ENCODE measurements at places on chromosomes 7 and 10. TPM values are rescaled to one million over a fixed set of nuclear protein-coding genes. Genes with fewer than 3 reads are reported as not detected.

DNA sequence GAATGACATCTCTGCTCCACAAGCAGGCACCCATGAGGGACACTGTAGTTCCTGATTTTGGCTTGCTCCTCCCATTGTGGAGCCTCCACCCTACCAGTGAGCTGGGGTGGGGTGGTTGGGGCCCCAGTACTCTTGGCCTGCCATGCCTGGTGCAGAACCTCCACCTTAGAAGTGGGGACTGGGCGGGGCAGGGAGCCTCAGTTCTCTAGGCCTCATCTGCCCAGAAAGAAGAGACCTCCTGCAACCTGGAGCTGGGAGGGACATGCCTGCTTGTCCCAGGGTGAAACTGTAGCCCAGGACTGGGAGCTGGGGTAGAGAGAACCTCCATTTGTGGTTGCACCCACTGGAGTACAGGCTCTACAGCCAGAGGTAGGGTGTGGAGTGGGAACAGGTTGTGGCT is 14.4 kb downstream of the RAMP3 start:
- DNase-seq, result no peak

GRCh38 chr10:28906934-28907333 is 229.6 kb downstream of the BAMBI start:
- DNase-seq, result no peak

- DNase-seq, result no peak
Measured at GRCh38 chr7:135215180-135215579, 3.9 kb upstream of the WDR91 start.

DNA sequence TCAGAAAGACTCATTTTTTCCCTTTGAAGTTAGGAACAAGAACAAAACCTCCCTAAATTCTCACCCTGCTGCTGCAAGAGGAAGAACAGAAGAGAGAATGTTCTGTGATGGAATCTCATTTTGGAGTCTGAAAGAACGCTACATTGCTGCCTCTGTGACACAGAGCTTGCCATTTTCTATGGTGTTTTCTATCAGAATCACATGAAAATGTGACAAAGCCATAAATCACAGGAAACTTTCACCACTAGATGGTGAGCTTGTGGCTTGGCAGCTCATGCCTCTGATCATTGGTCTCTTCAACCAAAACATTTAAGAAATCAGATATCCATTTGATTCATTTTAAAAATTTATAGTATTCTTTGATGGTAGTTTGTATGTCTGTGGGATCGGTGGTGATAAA is 82.9 kb downstream of the CADPS2 start:
- peak; percentile 36 for DNase-seq

- DNase-seq, result no peak
Measured at GRCh38 chr7:33870120-33870519, 35.2 kb upstream of the BMPER start.

- no peak for DNase-seq
Measured at GRCh38 chr10:131444286-131444685, 132.8 kb upstream of the TCERG1L start.

- DNase-seq, result no peak
Measured at GRCh38 chr10:121851786-121852185, 76.0 kb downstream of the ATE1 start.

DNA sequence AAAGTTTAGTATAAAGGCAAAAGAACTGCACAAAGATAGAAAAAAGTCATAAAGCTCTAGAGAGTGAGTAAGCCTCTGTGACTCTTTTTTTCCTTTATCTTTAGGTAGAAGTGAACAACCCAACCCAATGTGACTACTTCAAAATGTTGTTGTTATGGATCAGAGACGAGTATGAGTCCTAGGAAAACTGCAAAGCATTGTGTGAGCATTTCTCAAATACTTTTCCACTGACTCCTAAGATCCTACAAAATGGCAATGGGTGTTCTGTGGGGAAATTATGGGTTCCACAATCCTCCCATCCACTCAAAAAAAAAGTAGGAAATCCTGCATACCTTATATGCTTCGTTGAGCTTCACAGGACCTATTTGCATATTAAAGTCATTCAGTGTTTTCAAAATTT is 177.1 kb downstream of the DGKI start:
- DNase-seq, result no peak

- DNase-seq, result no peak
Measured at GRCh38 chr7:105131890-105132289, 117.9 kb downstream of the KMT2E start.

DNA sequence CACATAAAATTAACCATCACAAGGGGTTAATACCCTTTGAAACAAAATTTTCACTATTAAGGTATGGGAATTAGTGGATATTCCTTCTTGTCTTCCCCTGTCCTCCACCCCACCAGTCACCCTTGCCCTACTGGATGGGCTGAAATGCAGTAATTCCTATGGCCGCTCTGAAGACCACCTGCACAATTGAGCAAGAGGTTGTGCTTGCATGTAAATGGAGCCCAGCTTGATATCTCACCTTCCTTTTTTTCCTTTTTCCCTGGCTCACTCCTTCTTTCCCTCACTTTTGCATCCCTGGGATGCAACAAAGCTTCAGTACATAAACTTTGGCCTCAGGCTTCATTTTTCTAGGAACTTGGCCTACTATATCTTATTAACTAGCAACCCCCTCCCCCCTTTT is 184.6 kb downstream of the SNX10 start:
- no peak for DNase-seq

DNA sequence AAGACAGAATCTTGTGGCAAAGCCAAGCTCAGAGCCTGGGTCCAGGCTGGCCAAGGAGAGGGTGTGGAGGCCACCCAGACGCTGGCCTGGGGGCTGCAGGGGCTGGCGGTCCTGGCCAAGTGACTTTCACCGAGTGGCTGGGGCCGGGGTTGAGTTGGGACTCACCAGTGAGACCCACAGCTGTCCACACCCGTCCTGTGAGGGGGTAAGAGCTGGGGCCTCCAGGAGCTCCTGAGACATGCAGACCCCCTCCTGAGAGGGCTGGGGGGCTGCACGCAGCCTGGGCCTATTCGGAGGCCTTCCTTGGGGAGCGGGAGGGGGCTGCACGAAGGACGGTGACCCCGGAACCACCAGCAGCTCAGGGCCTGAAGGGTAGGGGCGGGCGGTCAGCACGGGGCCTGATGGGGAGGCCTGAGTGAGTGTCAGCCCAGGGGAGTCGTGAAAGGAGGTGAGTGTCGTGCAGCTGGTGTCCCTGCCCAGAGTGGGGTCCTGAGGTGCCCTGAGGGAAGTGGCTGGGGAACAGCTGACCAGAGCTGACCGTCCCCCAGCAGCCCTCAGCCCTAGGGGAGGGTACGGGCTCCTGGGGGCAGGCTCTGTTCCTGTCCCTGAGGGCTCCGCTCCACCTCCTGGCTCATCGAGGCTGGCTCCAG is 100.9 kb downstream of the FOXL3 start:
- no peak for DNase-seq

DNA sequence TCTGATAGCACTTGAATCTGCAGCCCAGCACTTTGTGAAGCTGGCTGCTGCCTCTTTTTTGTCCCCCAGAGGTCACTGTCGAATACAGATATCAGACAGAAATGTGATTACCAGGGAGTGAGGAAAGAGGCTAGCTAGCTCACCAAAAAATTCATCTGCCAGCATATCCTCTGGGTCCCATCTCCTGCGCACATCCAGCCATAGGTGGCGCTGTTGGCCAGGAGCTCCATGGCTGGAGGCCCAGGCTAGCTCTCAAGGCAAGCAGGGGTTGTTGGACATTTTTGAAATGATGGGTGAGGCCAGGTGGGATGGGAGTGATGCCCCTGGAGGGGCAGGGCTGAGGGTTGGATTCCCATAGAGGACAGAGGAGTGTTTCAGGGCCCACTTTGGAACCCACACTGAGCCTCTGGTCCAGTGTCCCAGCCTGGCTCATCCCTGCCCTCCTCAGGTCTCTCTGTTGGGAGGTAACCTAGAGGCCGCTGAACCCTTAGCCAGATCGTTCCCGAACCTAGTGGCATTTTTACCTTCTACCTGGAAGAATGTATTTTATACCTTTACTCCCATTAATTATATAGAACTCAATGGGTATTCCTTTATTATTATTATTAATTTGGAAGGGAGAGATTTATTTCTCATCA is 14.8 kb downstream of the DPCD start:
- DNase-seq, result peak; percentile 70

Gene ITPRID1
- polyA plus RNA-seq, result not detected

Gene SPDYE16
- polyA plus RNA-seq, result not detected

Gene SPDYE18
- polyA plus RNA-seq, result not detected

Gene AOC1
- polyA plus RNA-seq, result not detected

Gene KCNIP2
- polyA plus RNA-seq, result 0.88 TPM

Gene DOCK4
- 17.4 TPM for polyA plus RNA-seq

Gene PLEKHS1
- not detected for polyA plus RNA-seq

Gene LRIT1
- not detected for polyA plus RNA-seq

Gene KCP
- polyA plus RNA-seq, result 0.46 TPM

Gene SLF2
- polyA plus RNA-seq, result 12.6 TPM
